Stimulated activated CD8-positive, alpha-beta memory T cell treated with anti-CD3 and anti-CD28 coated beads, Interleukin-2, amount 100 ng/mL, for 1 hour (primary cell): ENCODE measurements at places on chromosomes 13 and 19.

DNA sequence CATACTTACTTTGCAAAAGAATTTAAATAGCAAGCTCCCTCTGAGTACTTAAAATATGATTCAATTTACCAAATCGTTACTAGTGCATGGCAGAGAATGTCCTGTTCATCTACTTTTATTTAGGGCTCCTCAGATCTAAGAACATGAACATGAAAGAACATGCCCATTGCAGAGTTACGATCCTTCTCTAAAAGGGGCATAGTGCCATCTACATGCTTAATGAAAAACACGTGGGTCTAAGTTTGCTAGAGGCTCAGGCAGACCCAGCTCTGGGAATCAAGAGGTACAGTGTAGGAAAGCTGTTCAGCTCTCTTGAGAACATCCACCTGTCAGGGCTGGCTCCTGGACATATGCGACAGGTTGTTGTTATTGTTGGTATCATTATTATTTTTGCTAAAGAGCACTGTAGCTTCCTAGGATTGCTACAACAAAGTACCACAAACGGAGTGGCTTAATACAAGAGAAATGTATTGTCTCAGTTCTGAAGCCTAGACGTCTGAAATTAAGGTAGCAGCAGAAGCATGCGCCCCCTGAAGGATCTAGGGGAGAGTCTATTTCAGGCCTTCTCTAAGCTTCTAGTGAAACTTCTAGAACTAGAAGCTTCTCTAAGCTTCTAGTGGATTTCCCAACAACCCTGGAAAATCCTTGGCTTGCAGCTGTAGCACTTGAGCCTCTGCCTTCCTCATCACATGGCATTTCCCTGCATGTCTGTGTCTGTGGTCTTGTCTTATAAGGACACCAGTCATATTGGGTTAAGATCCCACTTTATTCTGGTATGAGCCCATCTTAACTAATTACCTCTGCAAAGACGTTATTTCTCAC lies 133.9 kb downstream of the DCT start:
- DNase-seq: no peak

GRCh38 chr13:95763601-95764000 lies 86.7 kb downstream of the DNAJC3 start:
- no peak for DNase-seq

GRCh38 chr13:40969169-40969901 lies 49.8 kb downstream of the ELF1 start:
- no peak for DNase-seq

- DNase-seq: no peak
These were observed 1.3 kb downstream of the ISOC2 start for GRCh38 chr19:55459950-55460657.

- DNase-seq: no peak
These were observed 11.0 kb upstream of the ZNF492 start for GRCh38 chr19:22622901-22623840.

- no peak for DNase-seq
These were observed 17.3 kb downstream of the PNPLA6 start for GRCh38 chr19:7552781-7553180.

DNA sequence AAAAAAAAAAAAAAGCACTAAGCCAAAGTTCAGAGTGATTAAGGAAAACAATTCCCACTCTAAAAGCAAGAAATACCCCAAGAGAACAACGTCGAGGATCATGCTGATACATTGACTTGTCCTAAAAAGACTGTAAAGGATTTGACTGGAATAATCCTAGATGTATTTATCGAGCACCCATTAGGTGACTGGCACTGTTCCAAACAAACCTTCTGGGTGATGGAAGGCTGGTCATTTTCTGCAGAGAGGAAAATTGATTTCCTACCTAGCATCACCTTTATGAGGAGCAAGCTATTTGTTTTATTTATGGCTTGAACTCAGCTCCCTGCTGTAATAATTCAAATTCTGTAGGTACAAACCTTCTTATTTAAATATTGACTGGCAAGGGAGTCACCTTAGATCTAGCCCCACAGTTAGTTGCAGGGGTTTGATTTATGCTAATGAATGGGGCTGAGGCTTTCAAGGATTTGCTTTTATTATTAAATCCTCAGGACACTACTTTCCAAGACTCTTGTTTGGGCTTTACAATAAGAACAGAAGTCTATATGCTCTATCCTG lies 471.0 kb downstream of the OLFM4 start:
- no peak for DNase-seq

DNA sequence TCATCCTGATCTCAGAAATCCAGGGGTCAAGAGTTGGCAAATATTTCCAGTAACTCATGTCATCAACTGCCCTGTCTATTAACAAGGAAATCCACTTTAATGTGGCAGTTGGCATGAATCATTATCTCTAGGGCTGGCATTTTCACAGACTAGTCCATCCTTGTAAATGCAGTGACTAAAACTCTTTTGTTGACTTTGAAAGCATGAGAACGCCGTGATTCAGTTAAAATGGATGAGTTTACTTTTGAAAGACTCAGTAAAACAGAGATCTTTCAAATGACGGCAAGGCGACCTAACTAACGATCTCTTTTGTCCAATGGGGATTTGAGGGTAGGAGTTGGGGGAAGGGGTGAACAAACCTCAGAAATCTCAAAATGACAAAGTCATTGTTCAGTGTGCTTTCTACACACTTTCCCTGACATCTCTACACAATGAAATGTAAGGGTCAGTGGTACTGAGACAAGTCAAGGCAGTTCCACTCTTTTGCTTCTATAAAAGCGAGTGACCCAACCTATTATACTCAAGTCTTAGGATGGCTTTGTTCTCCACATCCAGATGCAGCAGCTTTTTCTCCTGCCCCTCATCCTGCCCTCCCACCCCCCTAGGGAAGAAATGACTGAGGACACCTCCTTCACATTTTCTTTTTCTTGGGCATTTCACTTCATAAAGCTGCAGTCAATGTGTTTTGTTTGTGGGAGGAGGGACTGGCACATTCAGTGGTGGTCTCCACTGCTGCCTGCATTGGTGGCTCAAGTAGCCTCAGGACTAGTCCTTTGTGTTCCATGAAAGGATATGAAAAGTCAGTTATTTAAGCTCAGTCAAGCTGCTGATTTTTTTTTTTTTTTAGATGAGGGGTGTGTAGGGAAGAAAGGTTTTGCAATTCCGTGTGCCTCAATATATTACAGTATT lies 200.5 kb downstream of the ABCC4 start:
- DNase-seq: no peak

DNA sequence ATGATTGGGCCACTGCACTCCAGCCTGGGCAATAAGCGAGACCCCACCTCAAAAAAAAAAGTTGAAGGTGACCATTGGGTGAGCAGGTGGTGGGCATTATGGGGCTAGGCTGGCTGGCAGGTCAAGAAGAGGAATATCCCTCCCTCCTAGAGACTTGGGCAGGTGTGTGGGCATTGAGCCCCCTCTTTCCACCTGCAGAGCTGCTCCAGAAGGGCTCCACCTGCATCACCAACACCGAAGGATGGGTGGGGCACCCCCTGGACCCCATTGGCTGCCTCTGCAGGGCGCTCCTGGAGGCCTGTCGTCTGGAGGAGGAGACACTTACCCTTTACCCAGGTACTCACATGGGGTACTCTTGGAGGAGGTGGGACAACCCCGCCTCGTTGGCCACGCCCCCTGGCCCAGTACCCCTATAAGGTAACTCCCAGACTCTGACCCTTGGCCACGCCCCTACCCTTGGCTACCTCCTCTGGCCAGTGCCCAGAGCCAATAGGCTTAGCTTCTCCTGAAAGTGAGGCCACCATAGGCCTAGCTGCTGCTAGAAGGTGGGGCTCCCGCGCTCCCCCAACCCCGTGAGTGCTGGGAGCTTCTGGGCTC lies 21.9 kb downstream of the ZSWIM4 start:
- DNase-seq: no peak

- no peak for DNase-seq
These were observed 225.8 kb downstream of the UQCRFS1 start for GRCh38 chr19:28987177-28987576.

GRCh38 chr13:99224021-99224420 lies 23.4 kb downstream of the UBAC2 start:
- no peak for DNase-seq

DNA sequence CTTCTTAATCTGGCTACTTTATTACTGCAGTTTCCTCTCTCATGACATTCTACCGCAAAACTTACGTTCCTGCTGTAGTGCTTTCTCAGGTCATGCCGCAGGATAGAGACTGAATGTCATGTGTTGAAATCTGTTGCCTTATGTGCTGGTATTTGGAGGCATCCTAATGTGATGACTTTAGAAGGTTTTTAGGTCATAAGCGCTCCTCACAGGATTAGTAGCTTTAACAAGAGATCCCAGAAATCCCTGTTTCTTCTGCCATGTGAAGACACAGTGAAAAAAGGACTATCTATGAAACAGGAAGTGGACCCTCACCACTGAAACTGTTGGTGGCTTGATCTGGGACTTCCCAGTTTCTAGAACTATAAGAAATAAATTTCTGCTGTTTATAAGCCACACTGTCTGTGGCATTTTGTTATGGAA lies 209.3 kb downstream of the LACC1 start:
- no peak for DNase-seq

DNA sequence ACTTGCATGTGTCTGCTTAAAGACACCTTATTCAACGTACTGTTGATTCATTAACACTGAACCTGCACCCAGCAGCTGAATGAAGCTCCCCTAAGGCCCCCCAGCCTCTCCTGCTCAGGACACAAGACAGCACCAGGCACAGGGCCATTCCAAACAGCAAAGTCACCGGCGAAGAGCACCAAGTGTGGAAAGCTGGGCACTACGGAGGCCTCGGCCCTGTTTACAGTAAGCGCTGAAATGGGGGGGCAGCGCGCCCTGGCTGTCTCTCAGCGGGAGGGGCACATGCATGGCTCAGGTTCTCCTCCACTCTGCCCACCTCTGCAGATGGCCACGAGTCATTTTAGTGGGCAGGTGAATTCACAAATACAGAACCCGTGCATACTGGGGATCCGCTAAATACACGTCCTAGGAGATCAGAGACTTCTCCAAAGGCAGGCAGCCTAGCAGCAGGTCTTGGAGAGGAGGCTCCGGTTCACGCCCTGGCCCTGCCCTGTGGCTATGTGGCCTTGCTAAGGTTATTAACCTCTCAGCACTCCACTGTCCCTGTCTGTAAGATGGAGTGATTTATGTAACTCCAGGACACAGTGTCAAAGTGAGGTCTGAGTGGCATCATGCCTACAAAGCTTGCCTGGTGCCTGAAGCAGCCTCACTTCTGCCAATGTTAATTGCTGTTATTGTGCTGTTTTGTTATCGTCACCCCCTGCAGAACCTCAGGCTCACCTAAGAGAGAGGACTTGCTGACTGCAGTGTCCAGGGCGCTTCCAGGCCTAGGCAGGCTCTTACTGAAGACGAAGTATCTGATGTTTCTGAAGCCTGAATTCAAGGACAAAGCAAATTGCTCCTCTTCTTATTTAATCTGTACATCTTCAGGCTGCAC lies 207.4 kb upstream of the SOX1 start:
- DNase-seq: no peak

GRCh38 chr13:21882766-21883165 lies 211.9 kb downstream of the FGF9 start:
- DNase-seq: no peak

GRCh38 chr19:49741210-49741844 lies 21.8 kb downstream of the TSKS start:
- DNase-seq: no peak

- no peak for DNase-seq
These were observed 9.6 kb downstream of the BCAM start for GRCh38 chr19:44818466-44819031.
